SK-N-SH treated with all-trans-retinoic acid at 6 μM for 48 hours (cell line): ENCODE measurements at places on chromosomes 5 and 9.

DNA sequence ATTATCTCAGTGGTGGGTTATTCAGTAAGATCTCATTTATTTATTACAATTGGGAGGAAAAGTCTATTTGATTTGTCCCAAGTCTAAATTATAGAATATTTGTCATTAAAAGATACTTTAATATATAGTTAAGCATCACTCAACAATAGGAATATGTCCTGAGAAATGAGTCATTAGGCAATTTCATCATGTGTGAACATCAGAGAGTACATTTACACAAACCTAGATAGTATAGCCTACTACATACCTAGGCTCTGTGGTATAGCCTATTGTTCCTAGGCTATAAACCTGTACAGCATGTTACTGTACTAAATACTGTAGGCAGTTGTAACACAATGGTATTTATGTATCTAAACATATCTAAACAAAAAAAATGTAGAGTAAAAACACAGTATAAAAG, 135.0 kb upstream of the RASA1 start:
- ATAC-seq = no peak

DNA sequence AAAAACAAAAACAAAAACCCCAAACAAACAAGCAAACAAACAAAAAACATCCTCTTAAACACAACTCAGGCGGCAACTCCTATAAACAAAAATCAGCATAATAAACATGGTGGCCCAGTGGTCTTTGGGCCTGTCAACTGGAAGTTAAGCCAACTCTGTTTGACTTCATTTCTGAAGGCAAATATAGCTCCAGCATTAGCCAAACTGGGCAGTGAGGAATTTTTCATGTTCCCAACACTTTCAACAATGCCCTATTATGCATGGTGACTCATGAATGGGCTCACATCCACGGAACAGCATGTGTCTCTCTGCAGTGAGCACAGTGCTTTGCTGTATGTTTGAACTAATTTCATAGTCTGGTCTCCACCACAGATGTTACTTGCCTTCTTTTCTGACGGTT, 143.9 kb upstream of the STC2 start:
- ATAC-seq = peak; percentile 98

- ATAC-seq = no peak
Measured at GRCh38 chr5:54577528-54577927, 60.0 kb downstream of the SNX18 start.

GRCh38 chr5:56071470-56071869, 76.7 kb upstream of the IL6ST start:
- no peak for ATAC-seq

GRCh38 chr9:124570942-124571666, 63.9 kb upstream of the NR5A1 start:
- no peak for ATAC-seq

DNA sequence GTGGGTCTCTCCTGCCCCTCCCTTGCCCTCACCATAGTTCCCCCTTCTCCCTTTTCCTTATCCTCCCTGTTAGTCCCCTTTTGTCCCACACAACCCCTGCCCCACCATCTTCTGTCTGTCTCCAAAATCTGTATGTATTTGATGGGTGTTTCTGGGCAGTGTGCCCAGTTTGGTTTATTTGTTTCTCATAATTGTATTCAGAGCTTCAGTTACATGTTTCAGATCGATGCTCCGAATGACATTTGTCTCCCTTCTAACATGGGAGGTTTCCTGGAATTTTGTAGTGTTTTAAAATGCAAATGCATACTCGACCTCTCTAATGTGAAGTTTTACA, 22.2 kb downstream of the FBXL7 start:
- ATAC-seq = peak; percentile 38; the same call in 2 of the 3 replicates

DNA sequence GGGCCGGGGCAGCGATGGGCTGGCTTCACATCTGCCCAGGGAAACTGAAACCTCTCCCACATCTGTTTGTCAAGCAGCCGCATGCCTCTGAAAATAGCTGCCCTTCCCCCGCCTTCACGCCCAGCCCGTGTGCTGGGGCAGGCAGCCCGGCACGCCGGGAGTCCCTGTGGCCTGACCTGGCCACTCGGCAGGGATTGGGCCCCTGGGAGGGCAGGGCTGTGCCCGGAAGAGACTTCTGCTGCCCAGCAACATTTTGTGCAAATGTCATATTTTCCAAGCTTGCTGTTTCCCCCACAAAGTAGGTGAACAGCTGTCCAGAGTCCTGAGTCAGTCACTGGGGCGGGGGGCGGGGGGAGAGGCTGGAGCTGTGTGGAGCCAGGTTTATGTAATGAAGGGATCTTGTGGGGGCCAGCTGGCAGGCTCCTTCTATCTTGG, 8.2 kb downstream of the COL27A1 start:
- ATAC-seq = peak; percentile 53

DNA sequence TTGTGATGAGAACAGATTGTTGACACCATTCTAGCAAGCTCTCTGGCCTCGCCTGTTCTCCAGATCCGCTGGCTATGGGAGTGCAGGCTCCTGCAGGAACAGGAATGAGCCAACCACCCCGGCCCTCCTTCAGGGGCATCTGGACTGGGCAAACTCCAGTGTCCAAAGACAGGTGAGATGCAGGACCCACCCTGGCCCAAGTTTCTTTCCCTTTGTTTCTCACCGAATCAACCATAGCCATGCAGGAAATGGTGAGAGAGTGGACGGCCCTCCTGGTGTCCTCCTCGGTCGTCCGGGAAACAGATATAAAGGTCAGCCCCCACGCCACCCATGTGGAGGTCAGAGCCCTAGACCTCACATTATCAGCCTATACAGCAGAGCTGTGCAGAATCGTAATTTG, 108.6 kb upstream of the IRX2 start:
- no peak for ATAC-seq

DNA sequence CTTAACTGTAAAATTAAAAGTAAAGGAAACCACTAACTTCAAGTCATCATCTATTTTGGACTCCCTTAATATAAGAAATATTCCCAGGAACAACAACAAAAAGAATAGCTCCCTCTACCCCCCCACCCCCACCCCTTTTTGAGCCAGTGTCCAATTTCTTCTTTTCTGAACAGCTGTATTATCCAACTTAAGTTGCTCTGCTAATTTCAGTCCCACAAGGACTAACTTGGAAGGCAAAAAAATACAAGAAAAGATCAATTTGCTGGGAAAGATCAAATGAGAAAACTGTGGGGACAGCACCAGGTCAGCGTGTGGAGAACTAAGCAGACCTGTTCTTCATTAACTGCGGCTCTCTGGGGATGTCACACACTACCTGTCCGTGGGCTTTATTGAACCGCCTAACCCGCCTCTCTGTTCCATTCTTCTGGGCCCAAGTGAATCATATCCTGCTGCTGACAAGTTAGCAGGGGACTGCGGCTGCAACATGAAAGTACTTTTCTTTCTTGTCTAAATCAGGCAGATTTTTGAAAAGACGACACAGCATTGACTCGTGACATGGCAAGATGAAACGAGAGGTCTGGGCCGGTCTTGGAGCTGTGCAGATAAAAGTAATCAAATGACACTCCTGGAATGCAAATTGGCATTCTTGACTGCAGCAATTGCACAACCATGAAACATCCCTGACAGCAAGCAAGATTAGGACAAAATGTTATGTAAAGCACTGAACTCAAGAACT, 2.7 kb downstream of the BNC2 start:
- peak; percentile 13 for ATAC-seq

DNA sequence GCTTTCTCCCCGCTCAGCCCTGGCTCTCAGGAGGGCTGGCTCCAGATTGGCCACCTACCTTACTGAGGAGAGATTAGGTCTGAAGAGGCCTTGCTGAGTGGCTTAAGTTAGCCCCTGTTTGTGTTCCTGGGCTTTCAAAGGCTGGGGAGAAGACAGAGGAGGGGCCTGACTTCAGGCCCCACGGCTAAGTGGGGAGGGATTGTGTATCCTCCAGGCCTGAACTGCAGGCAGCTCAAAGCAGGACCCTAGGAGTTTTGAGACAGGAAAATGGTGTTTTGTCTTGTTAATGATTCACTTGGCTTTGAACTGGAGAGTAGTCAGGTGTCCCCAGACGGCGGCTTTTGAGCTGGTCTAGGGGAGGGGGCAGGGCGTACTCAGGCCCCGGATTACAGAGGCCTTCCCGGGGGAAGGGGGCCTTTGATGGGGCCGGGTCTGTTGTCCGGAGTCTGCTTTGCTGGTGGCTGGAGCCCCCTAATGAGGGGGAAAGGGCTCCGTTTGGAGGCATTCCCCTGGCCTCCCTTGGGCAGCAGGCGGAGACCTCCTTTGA, 162.0 kb upstream of the SMIM23 start:
- ATAC-seq = no peak

- ATAC-seq = peak; percentile 53
Measured at GRCh38 chr5:88675168-88675707, 207.7 kb downstream of the MEF2C start.

DNA sequence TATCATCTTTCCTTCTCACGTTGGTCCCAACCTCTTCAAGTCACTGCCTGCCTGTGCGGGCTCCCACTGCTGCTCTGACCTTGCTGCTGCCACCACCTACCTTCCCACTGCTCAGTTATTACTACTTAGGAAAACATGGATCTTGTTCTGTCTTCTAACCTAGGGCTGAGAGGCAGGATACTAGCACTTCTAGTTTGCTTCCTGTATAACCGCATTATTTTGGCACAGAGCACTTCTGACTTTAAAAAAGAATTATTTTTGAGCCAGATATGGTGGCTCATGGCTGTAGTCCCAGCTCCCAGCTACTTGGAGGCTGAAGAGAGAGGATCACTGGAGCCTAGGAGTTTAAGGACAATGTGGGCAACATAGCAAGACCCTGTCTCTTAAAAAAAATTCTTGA, 135.4 kb upstream of the GNA14 start:
- no peak for ATAC-seq

DNA sequence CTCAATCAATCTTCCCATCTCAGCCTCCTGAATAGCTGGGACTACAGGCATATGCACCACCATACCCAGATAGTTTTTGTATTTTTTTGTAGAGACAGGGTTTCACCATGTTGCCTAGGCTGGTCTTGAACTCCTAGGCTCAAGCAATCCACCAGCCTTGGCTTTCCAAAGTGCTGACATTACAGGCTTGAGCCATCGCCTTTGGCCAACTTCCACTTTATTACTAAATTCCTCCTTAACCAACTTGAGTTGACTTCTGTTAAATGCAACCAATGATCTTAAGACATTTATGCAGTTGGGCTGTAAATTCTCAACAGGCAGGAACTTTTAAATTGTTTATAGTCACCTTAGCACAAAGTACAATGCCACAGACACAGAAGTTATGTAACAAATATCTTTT, 2.8 kb downstream of the LARS1 start:
- no peak for ATAC-seq

GRCh38 chr5:154743812-154744211, 11.4 kb upstream of the LARP1 start:
- ATAC-seq = no peak; the same call in 2 of the 3 replicates

GRCh38 chr9:108427751-108428150, 428.0 kb downstream of the ACTL7B start:
- ATAC-seq = no peak
